ENCODE measurements at places on chromosomes 4 and X.

DNA sequence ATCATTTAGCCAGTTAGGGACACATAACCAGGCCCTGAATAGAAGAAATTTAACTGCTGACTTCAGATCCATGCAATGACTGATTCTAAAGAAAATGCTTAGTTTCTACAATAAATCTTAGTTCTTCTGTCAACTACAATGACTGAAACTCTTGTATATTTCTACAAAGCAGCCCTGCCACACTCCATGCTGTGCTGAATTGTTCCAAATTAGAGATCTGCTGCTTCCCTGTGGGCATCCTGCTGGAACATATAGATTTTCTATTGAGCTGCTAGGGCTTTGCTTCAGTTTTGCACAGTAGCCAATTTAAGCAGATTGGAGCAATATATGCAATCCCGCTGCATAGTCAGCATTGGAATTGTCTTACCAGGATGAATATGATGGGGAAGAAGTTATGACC, 312.8 kb upstream of the SMIM31 start:
- DNase-seq, result no peak

DNA sequence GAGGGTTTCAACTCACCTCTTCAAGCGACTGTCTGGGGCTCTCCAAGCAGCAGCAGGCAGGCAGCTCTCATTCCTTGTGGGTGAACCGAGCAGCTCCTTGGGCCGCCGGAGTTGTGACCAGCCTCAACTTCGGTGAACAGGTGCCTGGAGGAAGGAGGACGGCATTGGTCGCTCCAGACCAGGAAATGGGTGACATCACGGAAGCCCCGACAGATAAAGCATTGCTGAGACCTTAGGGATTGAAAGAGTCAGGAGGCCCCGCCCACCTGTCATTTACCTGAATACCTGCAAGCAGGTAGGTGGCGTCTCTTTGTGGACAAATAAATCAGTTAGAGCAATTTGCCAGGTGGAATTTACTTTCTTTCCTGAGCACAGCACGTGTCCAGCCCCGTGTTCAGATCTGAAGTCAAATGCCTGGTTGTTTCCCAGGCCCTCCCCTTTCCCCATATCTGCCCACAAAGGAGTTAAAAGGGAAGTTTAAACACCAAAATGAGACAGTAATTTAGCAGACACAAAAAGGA, at the start of gene LNX1:
LNX1 (minus strand) TSS at position 115 of the 521 bp plus-strand sequence. CDS start 17,484 bp downstream, outside the sequence.
- no peak for DNase-seq

- peak; percentile 29 for DNase-seq
Measured at GRCh38 chrX:48719958-48720357, 23.4 kb downstream of the SUV39H1 start.

DNA sequence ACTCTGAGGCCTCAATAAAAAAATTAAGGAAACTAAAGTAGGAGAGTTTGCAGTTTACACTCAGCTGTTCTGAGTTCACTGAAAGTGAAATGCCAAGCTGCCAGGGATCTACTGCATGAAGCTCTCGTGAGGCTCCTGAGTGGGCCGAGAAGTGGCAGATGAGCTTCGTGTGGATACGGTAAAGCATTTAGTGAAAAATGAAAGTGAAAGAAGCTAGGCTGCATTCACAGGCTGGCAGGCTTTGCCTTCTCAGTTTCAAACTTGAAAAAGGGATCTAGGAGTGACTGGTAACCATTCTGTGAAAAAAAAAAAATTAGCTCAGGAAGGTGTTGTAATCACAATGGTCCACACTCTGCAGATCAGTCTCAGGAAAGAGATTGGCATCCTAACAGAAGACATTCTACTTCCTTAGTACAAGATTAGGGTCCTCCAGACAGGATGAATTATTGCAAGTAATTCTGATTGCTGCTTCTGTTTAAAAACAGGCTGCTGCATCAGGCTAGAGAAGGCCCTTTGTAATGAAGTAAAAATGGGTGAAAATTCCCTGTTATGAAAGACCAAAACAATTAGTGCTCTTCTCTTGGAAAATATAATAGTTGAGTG, 679.9 kb downstream of the RPA4 start:
- peak; percentile 63 for DNase-seq

GRCh38 chr4:65651031-65651430, 19.3 kb downstream of the EPHA5 start:
- no peak for DNase-seq

DNA sequence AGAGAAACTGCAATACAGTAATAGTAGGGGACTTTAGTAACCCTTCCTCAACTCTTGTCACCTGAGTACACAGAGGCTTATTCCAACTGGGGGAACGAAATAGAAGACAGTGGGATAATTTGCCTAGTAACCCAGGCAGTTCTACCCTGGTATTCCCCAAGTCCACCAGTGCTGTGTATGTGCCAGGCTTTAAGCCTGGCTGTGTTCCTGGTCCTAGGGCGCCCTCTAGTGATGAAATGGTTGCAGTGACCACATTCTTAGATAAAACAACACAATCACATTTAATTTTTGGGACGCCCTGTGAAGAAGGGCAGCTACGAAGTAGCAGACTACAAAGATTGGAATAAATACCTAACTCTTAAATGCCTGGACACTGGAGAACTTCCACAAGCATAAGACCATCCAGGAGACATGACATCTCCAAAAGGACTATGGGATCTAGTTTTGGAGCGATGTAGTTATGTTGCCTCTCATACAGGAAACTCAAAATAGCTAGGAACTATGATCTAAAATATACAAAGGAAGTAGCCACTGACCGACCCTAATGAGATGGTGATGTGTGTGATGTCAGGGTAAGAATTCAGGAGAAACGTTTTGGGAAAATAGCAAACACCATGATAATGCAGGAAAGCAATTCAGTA, 288.5 kb upstream of the ZCCHC13 start:
- peak; percentile 67 for DNase-seq

GRCh38 chr4:132169660-132170059, 979.4 kb upstream of the PCDH10 start:
- DNase-seq, result no peak

GRCh38 chr4:109847896-109848442, at the start of gene LRIT3:
TSS of gene LRIT3 (plus strand) at chr4:109848107. CDS start at chr4:109848202, 95 bp downstream.
- DNase-seq, result no peak

DNA sequence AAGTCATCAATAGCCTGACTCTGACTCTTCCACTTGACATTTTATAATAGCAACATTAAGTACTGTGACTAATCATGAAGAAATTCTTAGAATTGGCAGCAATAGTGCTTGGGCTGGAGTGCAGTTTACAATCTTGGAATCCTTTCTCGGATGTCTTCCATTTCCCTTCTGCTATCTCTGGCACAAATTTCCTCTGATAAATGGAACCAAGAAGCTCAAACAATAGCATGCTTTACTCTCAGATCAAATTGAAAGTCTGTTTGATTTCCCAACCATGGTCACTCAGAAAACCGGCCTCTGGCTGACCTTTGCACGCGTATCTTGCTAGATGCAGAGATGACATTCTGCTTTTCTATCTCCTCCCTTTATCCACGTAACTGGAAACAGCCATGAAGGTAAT, 99.0 kb upstream of the SPANXC start:
- DNase-seq, result no peak

GRCh38 chrX:124395145-124395880, 49.0 kb downstream of the SH2D1A start:
- peak; percentile 32 for DNase-seq

- DNase-seq, result no peak
Measured at GRCh38 chr4:12949719-12950490, 534.2 kb downstream of the RAB28 start.

DNA sequence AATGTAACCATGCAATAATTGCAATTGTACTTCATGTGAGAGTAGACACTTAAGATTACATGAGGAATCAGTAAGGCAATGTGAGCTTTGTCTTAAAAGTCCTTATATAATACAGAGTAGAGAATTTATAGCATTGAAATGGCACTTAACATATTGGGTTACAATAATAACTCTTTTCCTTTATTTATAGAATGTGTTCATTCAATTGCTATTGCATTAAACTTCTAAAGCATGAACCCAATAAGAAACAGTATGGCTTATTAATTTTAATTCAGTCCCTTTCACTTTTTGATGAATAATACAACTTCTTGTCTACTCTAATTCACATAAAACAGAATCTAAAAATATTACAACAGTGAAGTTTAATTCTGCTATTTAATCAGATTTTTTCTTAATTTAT, 174.2 kb upstream of the PABPC4L start:
- DNase-seq, result no peak

GRCh38 chr4:147381749-147382148, 99.1 kb upstream of the EDNRA start:
- DNase-seq, result no peak

DNA sequence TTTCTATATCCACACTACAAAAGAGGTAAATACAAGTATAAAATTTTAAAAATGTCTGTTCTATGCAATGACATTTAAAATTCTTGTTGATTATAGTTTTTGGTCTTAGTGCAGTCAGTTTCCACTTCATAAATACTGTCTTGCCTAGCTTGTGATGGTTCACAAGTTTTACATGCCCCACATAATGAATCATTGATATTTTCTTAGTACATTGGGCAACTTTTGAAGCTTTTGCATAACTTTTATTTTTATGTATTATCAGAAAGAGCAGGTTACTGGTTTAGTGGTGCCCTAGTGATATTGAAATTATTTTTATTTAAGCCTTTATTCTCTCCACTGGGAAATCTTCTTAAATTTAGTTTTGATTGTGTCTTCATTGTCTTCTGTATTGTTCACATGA, 388.0 kb downstream of the CCSER1 start:
- no peak for DNase-seq

DNA sequence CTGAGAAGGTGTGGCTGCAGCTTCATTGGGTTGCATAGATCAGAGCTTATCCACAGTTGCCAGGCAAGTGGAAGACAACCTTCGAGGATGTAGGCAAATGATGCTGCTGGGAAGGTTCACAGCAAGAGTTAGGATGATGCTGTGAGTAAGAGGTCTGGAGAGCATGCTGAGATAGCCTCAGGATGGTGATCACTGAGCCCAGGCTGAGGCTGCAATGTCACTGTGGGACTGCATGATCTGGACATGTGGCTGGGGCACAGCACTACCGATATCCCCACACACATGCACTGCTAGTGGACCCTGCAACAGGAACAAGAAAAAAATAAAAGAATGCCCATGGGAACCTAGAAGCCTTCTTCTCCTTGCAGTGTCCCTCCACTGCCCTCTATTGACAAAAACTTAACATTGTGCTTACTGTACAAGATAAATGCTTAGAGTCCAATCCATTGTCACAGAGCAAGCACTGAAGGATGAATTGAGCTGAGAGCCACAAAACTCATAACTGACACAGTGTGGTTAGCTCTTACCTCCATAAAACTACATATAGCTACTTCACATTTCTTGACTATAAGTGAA, 105.6 kb downstream of the CNKSR2 start:
- DNase-seq, result peak; percentile 54

DNA sequence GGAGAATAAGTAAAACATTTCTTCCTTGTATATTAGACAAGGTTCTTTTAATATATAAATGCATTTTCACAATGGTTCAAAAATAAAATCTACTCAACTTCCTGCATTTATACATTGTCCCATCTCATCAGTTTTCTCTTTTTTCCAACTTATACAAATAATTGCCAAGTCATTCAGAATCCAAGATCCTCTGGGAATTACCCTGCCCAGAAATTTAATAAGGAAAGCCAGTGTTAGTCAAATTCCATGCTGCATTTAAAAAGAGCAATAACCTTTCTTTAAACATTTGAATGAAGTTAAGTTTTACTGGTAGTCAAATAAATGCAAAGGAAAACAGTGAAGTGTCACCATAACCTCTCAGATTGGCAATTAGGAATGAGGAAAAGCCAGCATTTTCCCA, 357.9 kb downstream of the PPP3CA start:
- no peak for DNase-seq

GRCh38 chr4:24764345-24764744, 31.0 kb upstream of the SOD3 start:
- no peak for DNase-seq

DNA sequence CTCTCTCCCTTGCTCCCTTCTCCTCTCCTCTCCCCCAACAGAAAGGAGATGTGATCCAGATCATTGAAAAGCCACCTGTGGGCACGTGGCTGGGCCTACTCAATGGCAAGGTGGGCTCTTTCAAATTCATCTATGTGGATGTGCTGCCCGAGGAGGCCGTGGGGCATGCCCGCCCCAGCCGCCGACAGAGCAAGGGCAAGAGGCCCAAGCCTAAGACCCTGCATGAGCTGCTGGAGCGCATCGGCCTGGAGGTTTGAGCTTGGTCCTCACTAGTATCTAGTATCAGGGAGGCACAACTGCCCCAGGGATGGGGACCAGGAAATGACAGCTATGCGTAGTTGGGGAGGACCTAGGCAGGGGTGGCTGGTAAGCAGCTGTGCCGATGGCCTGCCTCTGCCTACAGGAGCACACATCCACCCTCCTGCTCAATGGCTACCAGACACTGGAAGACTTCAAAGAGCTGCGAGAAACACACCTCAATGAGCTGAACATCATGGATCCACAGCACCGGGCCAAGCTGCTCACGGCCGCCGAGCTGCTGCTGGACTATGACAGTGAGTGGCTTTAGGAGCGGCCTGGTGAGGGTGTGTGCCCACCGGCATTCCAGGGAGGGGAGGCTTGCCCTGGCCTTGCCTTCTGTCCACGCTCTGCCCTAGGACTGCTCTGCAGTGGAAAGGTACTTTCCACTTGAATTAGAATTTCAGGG, 13.0 kb downstream of the SASH3 start:
- DNase-seq, result no peak

- no peak for DNase-seq
Measured at GRCh38 chrX:108396188-108396891, 41.9 kb downstream of the COL4A6 start.

DNA sequence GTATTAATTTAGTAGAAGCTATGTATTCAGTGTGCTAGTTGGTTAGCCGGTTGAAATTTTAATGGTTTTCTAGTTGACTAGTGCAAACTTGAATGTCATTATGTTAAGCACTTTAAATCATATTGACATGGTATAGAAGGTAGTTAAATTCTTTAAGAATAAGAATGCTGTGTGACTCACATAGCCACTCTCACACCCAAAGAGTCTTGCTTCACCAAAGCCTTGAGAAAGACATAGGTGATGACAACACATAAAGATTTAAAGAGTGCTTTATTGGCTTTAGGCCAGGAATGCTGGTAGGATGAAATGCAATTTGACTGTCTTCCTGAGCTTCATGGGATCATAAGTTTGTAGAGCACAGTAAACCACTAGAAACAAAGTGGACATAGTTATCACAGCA, 85.3 kb downstream of the DCAF8L2 start:
- no peak for DNase-seq

DNA sequence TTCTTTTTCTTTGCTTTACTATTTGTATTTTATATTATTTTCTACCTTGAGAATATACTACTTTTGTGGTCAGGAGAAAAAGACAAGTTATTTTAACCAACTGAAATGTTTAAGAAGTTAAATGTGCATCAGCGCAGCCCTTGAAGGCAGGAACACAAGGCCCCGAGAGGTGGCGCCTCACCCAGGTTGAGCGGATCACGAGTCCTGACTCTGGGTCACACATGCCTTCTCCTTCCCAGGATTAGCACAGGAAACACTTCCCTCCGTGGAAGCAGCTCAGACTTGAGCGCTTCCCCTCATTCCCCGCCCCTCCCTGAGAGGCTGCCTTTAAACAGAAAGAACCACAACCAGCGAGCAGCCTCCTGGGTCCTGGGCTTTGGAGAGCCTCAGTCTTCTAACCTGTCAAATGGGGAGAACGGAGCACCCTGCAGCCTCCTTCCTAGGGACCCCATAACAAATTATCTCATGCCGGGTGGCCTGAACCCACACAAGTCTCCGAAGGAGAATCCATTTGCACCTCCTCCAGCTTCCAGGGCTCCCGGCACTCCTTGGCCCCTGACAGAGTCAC, 217.6 kb downstream of the AFAP1 start:
- DNase-seq, result no peak

GRCh38 chrX:100864657-100865391, 9.3 kb downstream of the NOX1 start:
- DNase-seq, result no peak

- DNase-seq, result peak; percentile 74
Measured at GRCh38 chrX:123833387-123833786, 26.5 kb upstream of the XIAP start.

GRCh38 chrX:64894454-64895038, 81.7 kb downstream of the ZC4H2 start:
- peak; percentile 25 for DNase-seq
